Dermis blood vessel endothelial cell (primary cell): ENCODE measurements at places on chromosomes 1 and 21.

DNA sequence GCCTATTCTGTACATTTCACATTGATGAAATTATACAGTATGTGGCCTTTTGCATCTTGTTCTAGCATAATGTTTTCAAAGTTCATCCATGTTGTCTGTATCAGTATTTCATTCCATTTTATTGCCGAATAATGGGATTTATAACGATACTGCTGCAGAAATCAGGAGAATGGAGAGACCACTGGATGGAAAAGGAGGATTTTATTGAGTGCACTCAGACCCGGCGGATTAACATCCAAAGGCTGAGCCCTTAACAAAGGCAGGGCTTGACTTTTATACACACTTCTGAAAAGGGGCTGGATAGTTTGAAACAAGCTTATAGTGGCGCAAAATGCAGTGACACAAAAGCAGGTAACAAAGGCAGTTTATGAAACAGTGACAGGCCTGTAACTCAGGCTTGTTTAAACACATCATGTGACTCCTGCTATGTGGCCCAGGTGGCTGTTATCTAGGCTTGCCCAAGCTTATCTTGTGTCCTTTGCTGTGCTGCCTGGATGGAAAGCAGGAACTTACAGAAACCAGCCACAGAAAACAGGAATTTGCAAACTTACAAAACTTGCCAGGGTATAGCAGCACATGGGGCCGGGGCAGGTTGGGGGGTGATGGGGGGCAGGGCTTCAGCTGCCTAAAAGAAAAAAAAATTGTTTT lies 32.8 kb upstream of the KCNJ15 start:
- peak; percentile 53 for DNase-seq

GRCh38 chr1:83845437-83846071 lies 153.4 kb downstream of the TTLL7 start:
- no peak for DNase-seq

- no peak for DNase-seq
Measured at GRCh38 chr1:154157520-154158306, 2.8 kb upstream of the NUP210L start.

DNA sequence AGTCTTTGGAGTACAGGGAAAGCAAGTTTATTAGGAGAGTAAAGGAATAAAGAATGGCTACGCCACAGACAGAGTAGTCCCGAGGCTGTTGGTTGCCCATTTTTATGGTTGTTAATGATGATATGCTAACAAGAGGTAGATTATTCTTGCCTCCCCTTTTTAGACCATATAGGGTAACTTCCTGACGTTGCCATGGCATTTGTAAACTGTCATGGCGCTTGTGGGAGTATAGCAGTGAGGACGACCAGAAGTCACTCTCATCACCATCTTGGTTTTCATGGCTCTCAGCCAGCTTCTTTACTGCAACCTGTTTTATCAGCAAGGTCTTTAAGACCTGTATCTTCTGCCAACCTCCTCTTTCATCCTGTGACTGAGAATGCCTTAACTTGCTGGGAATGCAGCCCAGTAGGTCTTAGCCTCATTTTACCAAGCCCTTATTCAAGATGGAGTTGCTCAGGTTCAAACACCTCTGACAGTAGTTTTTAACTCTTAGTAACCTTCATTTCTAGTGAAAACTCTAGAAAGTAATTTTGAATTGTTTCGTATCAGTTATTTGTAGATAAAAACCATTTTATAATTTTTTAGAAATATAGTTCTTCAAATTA lies 26.2 kb downstream of the TCP10L start:
- DNase-seq = no peak

DNA sequence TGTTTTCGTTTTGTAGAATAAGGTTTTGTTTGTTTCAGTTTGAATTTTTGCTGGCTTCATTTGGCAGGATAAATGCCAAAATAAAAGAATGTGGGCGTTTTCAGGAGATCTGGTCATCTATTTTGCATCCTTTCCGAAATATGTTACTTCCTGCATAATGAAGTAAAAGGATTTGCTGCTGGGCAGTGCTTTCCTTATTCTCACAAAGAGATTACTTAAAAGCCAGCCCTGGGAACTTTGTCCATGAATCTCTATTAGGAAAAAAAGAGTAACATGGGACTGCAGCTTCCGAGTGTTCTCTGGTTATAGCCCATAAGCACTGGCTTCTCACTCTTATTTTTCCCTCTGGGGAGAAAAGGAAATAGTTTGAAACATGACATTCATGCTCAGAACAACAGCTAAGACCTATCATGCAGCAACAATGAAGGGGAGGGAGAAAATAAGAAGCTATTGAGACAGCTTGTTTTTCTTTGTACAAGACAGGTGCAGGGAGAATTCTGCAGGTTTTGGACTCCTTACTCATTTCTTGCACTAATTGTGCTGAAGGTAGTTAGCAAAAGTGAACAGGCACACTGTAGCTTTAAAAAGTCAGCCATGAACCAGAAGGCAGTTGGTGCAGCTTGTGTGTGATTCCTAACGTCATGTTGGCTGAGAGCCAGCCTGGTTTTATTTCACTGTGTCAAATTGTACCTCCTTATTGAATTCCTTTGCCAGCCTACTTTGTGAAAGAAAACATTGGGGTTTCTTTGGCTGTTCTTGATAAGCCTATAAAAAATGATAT lies at the start of gene SAMD13:
SAMD13 (plus strand) TSS at position 705 of the 781 bp plus-strand sequence. CDS start 1,527 bp downstream, outside the sequence.
- peak; percentile 94 for DNase-seq
